NCI-H446 treated with DMSO at 0.1 percent for 48 hours (cell line): ENCODE measurements at places on chromosomes 2 and 18.
A peak's percentile ranks its signal among the peaks of the same experiment; 100 is the strongest.

GRCh38 chr2:112465382-112465781 is 16.6 kb upstream of the TTL start:
- DNase-seq: no peak

GRCh38 chr2:29655391-29656086 is 265.8 kb downstream of the ALK start:
- peak; percentile 1 for DNase-seq

GRCh38 chr2:156663757-156664409 is 227.7 kb downstream of the GPD2 start:
- no peak for DNase-seq

GRCh38 chr2:113305146-113305545 is 26.4 kb upstream of the PAX8 start:
- no peak for DNase-seq

- DNase-seq: no peak
Observed at GRCh38 chr2:60973705-60974104, 43.8 kb upstream of the PEX13 start.

DNA sequence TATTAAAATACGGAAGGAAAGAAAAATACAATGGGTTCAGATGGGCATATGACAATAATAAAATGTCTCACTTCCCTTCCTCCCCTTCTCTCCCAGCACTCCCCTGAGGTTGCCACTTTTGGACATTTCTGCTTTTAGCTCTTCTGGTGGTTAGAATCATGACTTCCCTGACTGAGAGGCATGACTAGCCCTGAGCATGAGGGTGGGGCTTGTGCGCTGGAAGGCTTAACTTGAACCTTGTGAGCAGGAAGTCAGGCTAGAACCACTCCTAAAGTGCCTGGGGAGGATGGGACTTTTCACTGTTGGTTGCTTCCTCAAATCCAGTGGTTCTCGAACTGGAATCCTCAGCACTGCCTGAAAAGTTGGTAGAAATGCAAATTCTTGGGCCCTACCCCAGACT is 19.7 kb upstream of the ARHGAP25 start:
- no peak for DNase-seq

DNA sequence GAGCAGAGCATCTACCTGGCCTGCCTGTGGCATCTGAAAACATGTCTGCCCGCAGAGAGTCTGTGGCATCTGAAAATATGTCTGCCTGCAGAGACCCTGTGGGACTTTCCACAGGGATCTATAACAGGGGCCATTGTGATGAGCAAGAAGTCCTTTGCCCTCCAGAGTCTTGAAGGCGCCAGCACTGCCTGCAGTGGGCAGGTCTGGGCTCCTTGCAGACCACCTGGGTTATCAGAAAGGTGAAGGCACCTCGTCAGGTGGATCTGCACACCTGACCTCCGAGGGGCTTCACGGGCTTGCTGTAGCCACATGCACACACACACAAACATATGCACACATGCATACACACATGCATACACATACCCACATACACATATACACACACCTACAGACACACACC is 189.5 kb upstream of the HDAC4 start:
- DNase-seq: no peak

- DNase-seq: no peak
Observed at GRCh38 chr2:72581560-72582181, 244.2 kb downstream of the EXOC6B start.

- DNase-seq: peak; percentile 93
Observed at GRCh38 chr2:127508631-127509034, 17.7 kb downstream of the IWS1 start.

GRCh38 chr2:45915523-45915922 is 264.0 kb downstream of the PRKCE start:
- no peak for DNase-seq

DNA sequence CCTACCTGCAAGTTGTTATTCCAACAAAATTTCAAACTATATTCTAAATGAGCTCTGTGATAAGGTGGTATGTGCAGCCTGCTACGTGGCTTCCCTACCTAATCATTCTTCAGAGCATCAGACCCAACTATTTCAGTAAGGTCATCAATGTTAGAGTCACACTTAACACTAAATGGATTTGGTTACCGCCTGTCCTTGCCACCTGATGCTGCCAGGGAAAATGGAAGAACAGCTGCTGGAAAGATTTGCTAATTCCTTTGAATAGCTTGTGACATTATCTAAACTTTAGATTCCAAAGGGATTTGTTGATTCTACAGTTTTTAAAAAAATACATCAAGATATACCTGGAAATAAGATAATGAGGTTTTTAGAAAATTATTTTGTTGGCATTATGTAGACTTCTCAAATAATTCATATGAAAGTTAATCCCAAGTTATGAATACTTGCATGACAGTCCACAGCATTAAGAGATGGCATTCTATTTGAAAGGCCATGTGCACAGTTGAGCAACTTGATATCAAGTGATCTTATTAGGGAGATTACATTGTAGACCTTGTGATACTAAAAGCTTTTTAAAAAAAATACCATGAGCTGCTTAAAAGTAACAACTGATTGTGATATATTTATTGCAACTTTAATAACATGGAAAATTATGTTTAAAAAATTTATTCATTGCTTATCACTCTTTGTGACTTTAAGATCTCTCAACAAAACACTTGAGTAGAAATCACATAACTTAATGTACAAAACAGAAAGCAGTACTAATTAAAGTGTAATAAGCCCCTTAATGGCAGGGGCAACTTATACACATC is 98.3 kb upstream of the UGP2 start:
- no peak for DNase-seq

- DNase-seq: peak; percentile 13
Observed at GRCh38 chr2:196925768-196926561, 542 bp downstream of the PGAP1 start.

- no peak for DNase-seq
Observed at GRCh38 chr2:180161415-180161814, 154.3 kb upstream of the CWC22 start.

GRCh38 chr2:56287508-56287907 is 103.7 kb downstream of the CCDC85A start:
- no peak for DNase-seq

GRCh38 chr2:60459851-60460250 is 93.6 kb downstream of the BCL11A start:
- DNase-seq: no peak

GRCh38 chr2:30034052-30034775 is 112.6 kb upstream of the YPEL5 start:
- no peak for DNase-seq

GRCh38 chr18:11975723-11976122 is 5.6 kb upstream of the IMPA2 start:
- DNase-seq: no peak

DNA sequence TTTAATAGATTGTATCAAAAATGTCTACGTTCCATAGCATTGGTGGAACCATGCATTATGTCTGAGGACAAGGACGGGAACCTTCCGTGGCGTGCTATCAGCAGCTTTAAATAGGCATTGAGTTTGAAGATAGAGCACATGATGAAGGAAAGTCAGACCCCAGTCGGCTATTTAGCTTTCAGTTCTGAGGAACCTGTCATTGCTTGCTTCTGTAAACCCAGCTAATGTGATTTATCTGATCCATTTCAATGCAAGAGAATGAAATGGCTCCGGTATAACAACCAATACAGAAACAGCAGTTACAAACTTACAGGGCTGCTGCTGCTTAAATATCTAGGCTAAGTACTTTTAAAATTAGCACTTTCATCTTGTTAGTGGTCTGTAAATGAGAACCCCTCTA is 503.3 kb downstream of the RNF144A start:
- DNase-seq: no peak

DNA sequence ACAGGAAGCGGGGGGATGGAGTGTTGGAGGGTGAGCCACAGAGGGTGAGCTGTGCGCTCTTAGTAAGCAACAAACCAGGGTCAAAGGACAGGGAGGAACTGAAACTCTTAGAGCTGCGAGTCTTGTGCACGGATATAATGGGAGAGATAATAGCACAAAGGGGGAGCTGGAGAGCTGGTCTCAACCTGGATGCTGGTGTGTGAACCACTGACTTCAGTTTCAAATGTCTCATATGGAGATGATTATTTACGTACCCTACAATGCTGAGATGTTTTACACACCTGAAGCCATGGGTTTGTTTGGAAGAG is 35.9 kb downstream of the PTGR3 start:
- DNase-seq: no peak

DNA sequence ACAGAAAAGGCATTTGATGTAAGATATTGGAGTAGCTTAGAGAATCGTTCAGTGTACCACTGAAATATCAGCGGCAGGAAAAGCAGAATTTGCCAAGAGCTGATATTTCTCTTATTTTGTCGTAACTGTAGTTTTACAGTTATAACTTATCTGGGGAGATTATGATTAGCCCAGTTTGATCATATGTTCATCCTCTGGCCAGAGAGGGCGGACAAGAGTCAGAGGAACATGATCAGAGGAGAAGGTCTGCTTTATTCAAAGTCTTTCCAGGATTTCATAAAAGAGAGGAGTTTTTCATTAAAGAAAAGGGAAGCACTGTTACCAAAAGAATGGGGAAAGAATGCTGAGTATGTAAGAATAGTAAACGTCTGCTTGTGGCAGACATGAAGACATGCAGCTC is 1655.6 kb downstream of the DPP10 start:
- no peak for DNase-seq

GRCh38 chr2:2260696-2261268 is 70.3 kb downstream of the MYT1L start:
- DNase-seq: no peak

- peak; percentile 11 for DNase-seq
Observed at GRCh38 chr18:72867746-72868584, at the start of gene NETO1. Gene NETO1 (minus strand): TSS chr18:72867987. CDS start chr18:72867291, 696 bp downstream.

DNA sequence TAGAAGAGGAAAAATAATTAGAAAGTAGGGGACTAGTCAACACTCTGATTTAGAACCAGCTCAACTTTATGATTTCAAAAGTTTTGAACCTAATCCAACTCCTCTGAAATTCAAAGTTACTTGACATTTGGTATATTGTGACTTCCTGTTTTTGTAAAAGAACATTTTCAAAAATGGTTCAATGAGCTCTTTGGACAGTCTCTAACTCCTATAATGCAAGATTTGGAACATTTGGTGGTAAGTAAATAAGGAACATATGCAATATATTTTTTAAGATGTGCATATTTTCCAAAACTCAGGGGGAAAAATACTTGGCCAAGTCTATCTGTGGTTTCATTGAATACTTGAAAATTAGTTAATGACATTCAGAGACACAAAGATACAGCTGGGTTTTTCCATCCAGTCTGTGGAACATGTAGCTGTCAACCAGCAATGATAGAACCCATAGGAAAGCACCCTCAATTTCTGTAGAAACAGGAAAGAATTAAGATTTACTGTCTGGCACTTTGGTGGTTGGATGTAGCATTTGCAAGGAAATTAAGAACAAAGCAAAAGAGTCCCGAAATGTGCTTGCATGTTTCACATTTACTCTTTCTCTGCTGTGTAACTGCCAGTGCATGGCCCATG is 17.0 kb upstream of the ANKRD44 start:
- DNase-seq: no peak

DNA sequence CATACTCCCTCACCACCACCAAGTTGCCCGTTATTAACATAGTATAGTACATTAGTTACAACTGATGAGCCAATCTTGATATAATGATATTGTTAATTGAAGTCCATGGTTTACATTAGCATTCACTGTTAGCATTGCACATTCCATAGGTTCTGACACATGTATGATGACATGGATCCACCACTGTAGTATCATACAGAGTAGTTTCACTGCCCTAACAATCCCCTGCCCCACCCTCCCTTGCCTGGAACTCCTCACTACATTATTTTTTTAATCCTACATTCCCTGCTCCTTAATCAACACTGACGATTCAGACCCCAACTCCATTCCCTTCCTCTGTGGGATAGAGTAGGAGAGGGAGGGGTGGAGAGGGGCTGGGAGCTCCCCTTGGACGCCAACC is 20.2 kb upstream of the ST3GAL5 start:
- DNase-seq: no peak

- DNase-seq: peak; percentile 13
Observed at GRCh38 chr2:101518578-101519492, 43.9 kb upstream of the RFX8 start.

- DNase-seq: no peak
Observed at GRCh38 chr2:120876526-120877280, 141.0 kb downstream of the GLI2 start.

DNA sequence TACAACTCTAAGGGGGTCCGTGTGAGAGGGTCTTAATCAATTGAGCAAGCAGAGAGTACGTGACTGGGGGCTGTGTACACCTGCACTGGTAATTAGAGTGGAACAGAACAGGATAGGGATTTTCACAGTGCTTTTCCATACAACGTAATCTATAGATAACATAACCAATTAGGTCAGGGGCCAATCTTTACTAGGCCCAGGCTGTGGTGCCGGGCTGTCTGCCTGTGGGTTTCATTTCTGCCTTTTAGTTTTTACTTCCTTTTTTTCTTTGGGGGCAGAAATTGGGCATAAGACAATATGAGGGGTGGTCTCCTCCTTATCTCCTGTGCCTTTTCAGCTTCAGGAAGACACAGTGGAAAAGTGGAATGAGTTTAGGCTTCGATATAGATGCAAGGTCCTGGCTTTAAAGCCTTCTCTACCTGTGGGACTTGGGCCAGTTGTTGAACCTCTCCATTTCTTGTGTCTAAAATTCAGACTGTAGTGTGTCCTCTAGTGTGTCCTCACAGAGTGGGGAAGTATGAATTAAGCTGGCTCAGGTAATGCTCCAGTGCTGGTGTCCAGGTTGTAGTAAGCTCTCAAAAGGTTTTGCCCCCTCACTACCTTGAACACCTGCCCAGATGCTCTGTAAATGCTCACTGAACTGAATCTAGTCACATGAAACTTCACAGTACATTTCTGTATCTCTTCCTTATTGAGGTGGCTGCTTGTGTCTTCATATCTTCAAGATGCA is 422.8 kb downstream of the SETBP1 start:
- DNase-seq: no peak

- DNase-seq: no peak
Observed at GRCh38 chr2:176854878-176855277, 357.7 kb upstream of the HNRNPA3 start.

GRCh38 chr2:202564226-202564625 is 70.5 kb upstream of the FAM117B start:
- no peak for DNase-seq

- DNase-seq: no peak
Observed at GRCh38 chr2:136236019-136236418, 118.1 kb upstream of the CXCR4 start.

DNA sequence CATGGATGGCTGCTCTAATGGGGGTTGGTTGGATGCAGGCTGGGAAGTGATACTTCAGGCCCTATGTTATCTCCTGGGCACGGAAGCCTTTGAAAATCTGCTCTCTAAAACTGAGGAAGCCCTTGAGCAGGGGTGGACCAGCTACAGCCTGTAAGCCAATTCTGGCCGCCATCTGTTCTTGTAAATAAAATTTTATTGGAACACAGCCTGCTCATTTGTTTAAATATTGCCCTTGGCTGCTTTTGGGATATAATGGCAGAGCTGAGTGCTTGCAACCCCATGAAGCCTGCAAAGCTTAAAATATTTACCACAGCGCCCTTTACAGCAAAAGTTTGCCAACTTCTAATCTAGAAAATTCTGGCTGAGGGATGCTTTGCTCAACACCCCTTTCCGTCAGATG is 11.9 kb upstream of the IGFBP2 start:
- peak; percentile 81 for DNase-seq

- DNase-seq: no peak
Observed at GRCh38 chr2:98771721-98772524, 41.0 kb upstream of the MGAT4A start.

GRCh38 chr2:133888621-133889219 is 320.5 kb upstream of the NCKAP5 start:
- no peak for DNase-seq
